ENCODE measurements at places on chromosomes 12 and 14. TPM values are rescaled to one million over a fixed set of nuclear protein-coding genes. Genes with fewer than 3 reads are reported as not detected.

GRCh38 chr12:6472491-6472890, 2.0 kb upstream of the VAMP1 start:
- DNase-seq = no peak
- H3K27me3 ChIP-seq = no peaks in the 10 kb centered on the region
- H3K36me3 ChIP-seq = no peaks in the 10 kb centered on the region
- H3K27ac ChIP-seq = no peak overlapping the region
- no peak overlapping the region for H3K4me3 ChIP-seq

The MYF6 gene
- 0.21 TPM for polyA plus RNA-seq

The ADSS1 gene
- polyA plus RNA-seq = 6.3 TPM

The ITGB7 gene
- polyA plus RNA-seq = 9.5 TPM

GRCh38 chr14:92400579-92401444, 77.8 kb downstream of the SLC24A4 start:
- no peaks in the 10 kb centered on the region for H3K36me3 ChIP-seq
- no peak overlapping the region for H3K27ac ChIP-seq
- DNase-seq = no peak
- H3K4me1 ChIP-seq = no peaks in the 10 kb centered on the region

GRCh38 chr14:96053600-96054381, 14.6 kb downstream of the C14orf132 start:
- peaks cover 8% of the 10 kb centered on the region for H3K27me3 ChIP-seq
- H3K27ac ChIP-seq = no peak overlapping the region
- H3K4me1 ChIP-seq = peaks cover 4% of the 10 kb centered on the region

The KRT81 gene
- 0.72 TPM for polyA plus RNA-seq

GRCh38 chr12:76183459-76184186, 99.1 kb upstream of the NAP1L1 start:
- H3K36me3 ChIP-seq = no peaks in the 10 kb centered on the region
- H3K4me3 ChIP-seq = no peak overlapping the region
- H3K27ac ChIP-seq = no peak overlapping the region
- H3K4me1 ChIP-seq = no peaks in the 10 kb centered on the region
- no peak for DNase-seq
- no peaks in the 10 kb centered on the region for H3K27me3 ChIP-seq

The KLRD1 gene
- 2.6 TPM for polyA plus RNA-seq
